ENCODE measurements at places on chromosomes 1 and 21. TPM values are rescaled to one million over a fixed set of nuclear protein-coding genes. Genes with fewer than 3 reads are reported as not detected.

The NBPF4 gene
- total RNA-seq = not detected

- DNase-seq = no peak
Measured at GRCh38 chr1:101683561-101683960, 313.2 kb downstream of the OLFM3 start.

DNA sequence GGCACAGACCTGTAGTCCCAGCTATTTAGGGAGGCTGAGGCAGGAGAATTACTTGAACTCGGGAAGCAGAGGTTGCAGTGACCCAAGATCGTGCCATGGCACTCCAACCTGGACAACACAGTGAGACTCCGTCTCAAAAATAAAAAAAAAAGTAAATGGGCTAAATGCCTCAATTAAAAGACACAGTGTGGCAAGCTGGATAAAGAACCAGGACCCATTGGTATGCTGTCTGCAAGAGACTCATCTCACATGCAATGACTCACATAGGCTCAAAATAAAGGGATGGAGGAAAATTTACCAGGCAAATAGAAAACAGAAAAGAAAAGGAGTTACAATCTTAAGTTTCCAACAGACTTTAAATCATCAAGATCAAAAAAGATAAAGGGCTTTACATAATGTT, 40.3 kb downstream of the ACBD6 start:
- DNase-seq = no peak

DNA sequence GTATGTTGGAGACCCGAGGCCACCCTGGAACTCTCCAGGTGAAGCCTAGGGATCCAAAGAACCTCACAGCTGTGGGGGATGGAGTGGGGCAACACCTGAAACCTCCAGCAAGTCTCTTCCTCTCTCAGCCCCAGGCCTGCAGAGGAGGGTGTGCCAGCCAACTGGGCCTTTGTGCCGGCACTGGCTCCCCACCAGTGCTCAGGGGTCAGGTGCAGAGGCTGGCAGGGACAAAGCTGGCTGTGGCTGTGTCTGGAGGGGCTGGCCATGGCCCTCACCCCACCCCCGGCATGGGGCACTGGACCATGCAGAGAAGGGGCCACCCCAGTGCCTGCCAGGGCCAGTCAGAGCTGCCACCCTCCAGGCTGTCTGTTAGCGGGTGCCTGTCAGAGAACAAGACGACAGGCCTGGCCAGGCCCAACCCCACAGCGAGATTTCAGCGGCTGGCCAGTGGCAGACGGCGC, 3.9 kb downstream of the COL18A1 start:
- DNase-seq = no peak

DNA sequence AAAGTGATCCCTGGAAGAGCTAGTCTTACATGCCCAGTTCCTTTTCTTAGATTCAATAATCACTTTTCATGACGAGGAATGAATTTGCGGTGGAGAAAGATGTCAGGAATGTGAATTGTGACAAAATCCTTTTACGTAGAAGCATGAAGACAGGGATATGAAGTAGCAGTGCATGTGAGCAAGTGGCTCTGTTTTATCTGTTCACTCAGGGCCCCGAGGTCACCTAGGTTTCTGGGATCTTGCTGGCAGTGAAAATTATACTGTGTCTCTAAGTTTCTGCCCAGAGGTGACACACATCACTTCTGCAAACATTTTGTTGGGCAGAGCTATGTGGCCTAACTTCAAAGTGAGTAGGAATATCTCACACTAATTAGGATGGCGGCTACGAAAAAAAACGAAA, 79.3 kb downstream of the USP25 start:
- DNase-seq = no peak

- no peak for DNase-seq
Measured at GRCh38 chr1:12201352-12202189, 28.3 kb upstream of the VPS13D start.

- no peak for DNase-seq
Measured at GRCh38 chr1:2108877-2109580, 58.8 kb downstream of the PRKCZ start.

DNA sequence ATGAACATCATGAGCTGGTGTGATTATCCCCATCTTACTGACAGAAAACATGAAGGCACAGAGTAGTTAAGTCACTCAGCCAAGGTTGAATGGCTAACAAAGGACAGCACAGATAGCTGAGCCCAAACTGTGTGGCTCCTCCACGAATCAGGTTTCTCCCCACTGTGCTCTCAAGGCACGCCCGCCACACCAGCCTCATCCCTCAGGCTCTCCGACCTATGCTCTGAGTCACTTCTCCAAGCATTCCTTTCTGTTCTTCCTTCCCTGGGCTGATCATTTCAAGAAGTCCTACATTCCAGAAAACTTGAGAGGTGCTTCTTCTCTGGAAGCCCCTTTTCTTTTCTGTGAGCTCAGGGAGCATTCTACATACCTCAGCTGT, 25.3 kb upstream of the SDC3 start:
- DNase-seq = no peak

The CRYBG2 gene
- 8.7 TPM for total RNA-seq

GRCh38 chr1:199109160-199109559, 470.3 kb downstream of the PTPRC start:
- DNase-seq = no peak

- no peak for DNase-seq
Measured at GRCh38 chr1:229059671-229060539, 211.0 kb upstream of the RAB4A start.

The BLACAT1 gene
- 6.7 TPM for total RNA-seq

GRCh38 chr1:117368116-117369108, 1.2 kb downstream of the MAN1A2 start:
- DNase-seq = no peak

GRCh38 chr1:94550396-94550795, 8.8 kb upstream of the F3 start:
- no peak for DNase-seq

The FASLG gene
- total RNA-seq = not detected

The SHISAL2A gene
- total RNA-seq = 1.3 TPM

- DNase-seq = no peak
Measured at GRCh38 chr1:162128693-162129356, 59.3 kb downstream of the NOS1AP start.

The S100A8 gene
- not detected for total RNA-seq

The HOOK1 gene
- total RNA-seq = 9.1 TPM

DNA sequence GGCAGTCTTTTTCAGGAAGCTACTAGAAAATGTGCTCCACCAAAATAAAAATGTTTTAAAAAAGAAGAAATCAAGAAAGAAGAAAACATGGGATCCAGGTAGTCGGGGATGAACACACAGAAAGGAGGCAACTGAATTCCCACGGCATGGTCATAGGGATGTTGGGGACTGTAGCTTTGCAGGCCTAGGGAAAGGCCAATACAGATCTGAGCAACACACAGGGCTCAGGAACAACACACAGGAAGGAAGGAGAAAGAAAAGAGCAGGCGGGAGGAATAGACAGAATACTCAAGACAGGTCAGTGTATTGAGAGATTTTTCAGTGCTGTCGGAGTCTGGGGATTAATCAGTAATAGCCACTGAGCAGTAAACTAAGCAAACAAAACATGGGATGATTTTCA, 142.7 kb upstream of the SYT6 start:
- no peak for DNase-seq

- DNase-seq = no peak
Measured at GRCh38 chr21:35942211-35943144, 117.8 kb downstream of the SETD4 start.

DNA sequence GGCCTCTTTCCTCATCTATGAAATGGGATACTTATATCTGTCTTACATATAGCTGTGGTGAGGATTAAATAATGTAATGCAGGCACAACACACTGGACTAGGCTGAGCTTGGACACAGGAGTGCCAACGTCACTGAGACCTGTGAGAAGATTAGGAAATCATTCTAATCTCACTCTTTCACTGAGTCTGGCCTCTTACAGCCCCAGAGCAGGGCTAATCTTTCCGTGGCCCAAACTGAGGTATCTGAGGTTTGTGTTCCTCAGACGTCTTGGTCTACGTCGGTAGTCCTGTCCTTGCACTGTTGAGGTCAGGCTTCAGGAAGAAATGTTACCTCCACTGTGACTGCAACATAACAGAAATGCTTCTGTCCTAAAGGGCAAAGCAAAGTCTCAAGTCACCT, 22.6 kb upstream of the A3GALT2 start:
- DNase-seq = no peak

DNA sequence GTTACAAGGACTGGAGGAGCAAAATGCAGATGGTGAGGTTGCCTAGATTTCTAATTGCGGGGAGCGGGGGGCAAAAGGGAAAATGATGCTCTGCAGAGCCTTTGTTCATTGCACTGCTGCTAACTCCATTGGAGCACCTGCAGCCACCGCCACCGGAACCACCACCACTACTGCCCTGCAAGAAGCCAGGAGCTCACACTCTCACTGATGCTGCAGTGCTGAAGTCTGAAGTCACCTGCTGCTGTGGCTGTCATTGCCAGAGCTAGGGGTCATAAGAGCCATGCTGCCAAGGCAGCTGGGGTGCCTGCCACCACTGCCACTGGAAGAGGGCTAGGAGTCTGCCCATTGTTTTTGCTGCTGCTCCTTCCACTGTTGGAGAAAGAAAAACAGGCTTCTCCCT, 7.3 kb upstream of the HPCAL4 start:
- DNase-seq = no peak

- DNase-seq = no peak
Measured at GRCh38 chr21:14916676-14917141, 148.1 kb downstream of the NRIP1 start.

The DNALI1 gene
- 4.0 TPM for total RNA-seq

The TCEANC2 gene
- total RNA-seq = 6.4 TPM

DNA sequence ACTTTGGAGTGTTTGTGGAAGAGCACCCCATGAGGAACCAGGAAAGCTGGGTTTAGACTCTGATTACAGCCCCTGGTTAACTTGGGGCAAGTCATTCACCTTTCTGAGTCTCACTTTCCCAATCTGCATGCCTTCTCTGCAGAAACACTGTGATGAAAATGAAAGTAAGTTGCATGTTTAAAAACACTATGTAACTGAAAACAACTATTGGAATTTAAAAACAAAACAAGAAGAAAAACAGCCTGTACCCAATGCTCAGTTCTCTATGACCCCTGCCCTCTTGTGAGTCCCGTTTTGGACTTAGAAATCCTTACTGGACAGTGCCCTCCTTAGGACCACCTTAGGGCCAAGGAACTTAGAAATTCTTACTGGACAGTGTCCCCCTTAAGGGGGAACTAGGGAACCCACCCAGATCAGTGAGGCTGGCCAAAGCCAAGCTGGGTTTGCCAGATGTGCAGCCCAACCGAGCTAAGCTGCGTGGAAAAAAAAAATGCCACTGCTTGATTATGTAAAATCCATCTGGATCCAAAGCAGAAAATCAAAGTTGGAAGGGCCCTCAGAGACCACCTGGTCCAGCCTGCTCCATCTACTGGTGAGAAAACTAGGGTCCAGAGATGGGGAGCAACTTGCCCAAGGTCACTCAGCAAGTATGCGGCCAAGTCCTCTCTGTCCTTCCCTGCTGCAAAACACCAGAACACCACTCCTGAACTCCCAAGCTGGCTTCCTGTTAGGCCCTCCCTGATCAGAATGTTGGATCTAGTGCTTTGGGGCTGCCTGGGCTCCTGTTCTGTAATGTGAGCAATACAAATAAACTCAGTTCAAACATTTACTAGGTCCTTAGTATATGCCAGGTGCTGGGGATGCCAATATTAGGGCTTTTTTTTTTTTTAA, 77.7 kb downstream of the MRPL37 start:
- no peak for DNase-seq

DNA sequence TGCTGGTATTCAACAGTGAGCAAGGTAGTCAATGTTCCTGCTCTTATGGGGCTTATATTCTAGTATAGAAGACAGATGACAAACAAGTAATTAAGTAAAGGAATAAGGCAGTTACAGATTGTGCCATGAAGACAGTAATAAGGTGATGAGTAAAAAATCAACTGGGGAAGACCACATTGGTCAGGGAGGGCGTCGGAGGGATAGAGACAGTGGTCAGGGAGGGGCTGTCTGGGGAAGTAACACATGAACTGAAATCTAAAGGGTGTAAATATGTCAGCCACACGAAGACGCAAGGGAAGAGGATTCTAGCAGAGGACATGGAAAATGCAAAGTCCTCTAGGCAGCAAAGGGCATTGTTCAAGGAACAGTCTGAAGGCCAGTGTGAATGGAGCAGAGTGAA, 10.1 kb downstream of the IL12RB2 start:
- no peak for DNase-seq

- DNase-seq = peak; percentile 53
Measured at GRCh38 chr1:234776876-234777855, 167.2 kb upstream of the IRF2BP2 start.

The SYNJ1 gene
- total RNA-seq = 0.97 TPM

DNA sequence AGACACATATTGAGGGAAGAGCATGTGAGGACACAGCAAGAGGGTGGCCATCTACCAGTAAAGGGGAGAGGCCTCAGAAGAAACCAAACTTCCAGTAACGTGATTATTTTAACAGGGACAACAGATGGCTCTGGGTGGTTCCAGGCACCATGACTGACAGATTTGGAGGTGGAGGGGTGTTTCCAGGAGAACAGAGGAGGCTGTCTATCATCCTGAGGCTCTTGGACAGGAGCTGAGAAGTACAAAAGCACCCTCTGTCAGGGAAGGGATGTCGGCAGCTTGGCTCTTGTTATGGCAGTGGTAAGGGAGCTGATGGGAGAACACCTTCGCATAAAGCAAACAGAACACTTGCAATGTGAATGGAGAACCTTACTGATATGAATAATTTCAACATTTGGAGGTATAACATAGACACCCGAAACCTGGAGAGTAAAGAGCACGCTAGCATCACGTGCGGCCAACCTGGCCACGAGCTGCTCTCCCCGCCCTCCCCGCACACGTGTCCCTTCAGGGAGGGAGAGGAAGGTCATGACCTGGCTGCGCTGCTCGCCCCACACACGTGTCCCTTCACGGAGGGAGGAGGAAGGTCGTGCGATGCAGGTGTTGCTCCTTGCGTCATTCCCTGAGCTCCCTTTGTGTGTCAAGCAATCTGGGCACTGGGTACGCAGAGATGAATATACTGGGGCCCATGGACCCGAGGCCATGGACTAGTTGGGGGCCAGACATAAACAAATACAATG, 37.5 kb upstream of the NLRP3 start:
- no peak for DNase-seq

The VSIG8 gene
- total RNA-seq = not detected

DNA sequence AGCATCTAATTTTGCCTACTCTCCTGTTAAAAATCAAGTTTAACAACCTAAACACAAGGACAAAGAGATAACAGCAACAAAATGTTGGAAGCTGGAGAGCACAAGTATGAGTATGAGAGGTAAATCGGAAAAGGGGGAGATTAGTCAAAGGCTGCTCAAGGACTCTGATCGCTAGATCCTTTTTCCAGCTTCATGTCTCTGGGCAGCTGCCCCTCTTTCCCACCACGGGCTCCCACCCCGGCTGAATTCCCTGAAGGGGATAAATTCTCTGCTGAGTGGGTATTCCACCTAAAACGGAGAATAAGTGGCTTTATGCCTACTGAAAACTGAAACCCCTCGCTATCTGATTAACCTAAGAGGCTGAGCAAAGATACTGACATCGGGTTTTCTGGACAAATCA, 696 bp upstream of the CTBS start:
- peak; percentile 8 for DNase-seq

The ARHGAP29 gene
- total RNA-seq = 5.6 TPM

DNA sequence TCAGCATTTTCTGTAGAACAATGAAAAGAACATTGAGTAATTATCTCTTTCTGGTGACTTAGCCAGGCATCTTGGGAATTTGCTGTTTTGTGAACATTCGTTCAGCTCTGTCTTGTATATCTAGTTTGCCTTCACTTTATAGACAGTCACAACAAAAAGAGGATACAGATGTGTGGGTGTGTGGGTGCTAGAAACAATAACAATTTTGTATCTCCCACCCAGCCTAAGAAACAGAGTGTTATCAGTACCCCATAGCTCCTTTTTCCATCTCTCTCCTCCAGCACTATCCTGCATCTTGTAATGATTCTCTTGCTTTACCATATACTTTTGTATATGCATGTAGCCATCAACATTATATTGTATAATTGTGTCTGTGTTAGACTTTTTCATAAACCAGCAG, 33.0 kb downstream of the AK4 start:
- DNase-seq = no peak

The OPTC gene
- total RNA-seq = 0.30 TPM

The GIPC2 gene
- 0.07 TPM for total RNA-seq
